AG20443 (cell line): ENCODE measurements at places on chromosomes 7 and 10.

- no peak for DNase-seq
Observed at GRCh38 chr10:92849576-92850090, 1.3 kb downstream of the EXOC6 start.

GRCh38 chr7:85074-85882 is 107.1 kb upstream of the FAM20C start:
- DNase-seq: peak; percentile 53

GRCh38 chr10:79022565-79023230 is 46.1 kb upstream of the ZMIZ1 start:
- peak; percentile 37 for DNase-seq

DNA sequence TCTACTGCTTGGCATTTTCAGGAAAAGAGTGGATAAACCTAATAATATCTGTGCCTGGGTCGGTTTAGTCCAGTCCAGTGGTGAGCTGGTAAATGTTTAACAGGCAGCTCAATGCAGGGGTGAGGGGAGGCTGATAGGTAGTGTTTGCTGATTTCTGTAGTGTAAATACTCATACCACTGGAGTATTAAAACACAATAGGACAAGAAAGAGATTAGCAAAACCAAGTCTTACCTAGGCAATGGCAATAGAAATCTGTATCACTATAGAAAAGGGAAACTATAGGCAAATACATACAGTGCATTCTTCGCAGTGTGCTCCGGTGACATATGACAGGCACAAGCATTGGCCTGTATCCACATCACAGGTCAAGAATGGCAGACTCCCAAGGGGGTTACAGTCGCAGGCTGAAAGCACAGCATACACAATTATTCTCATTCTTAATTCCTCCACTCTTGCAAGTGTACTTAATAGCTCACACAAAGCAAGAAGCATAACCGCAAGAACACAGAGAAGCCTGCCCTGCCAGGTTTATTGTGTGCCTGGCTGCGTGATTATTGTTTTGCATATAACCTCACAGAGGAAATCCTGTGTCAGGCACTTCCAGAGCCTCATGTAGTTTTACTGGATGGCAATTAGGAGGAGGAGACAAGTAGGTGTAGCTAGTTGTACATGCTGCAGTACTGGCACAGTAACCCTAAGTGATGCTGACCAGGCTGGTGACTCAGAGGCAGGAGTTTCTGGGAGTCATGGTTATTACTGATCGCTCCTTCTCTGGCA is 35.0 kb downstream of the LAMB4 start:
- DNase-seq: peak; percentile 82

- DNase-seq: no peak
Observed at GRCh38 chr7:142716596-142716995, 32.7 kb upstream of the PRSS1 start.

DNA sequence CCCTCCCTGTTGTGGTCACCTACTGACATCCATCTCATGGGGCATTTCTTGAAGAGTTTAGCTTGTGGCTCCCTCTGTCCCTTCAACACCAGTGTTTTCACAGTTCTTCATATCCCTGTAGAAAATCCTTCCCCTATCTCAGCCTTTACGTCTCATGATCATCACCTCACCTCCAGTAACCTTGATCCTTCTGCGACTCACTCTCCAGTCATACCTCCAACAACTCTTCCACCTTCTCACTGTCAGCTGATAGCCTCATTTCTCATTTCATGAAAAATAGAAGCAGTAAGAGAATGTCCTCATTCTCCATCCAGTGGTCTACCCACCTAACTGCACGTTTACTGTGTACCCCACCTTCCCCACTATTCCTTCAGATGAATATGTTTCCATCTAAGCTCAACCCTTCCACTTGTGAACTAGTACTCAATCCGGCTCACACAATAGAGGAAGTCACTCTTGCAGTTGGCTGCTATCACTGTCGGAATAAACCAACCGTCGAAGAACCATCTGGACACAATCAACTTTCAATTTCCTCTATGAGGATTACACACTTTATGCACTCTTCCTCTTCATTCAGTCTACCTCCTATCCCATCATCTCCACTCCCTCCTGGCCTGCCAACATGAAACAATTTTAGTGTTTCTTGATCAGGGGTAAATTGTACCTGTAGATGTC is 256.0 kb downstream of the AHR start:
- no peak for DNase-seq

GRCh38 chr7:139853506-139854123 is 24.6 kb downstream of the TBXAS1 start:
- DNase-seq: no peak

GRCh38 chr7:111527545-111527944 is 34.7 kb downstream of the IMMP2L start:
- no peak for DNase-seq

DNA sequence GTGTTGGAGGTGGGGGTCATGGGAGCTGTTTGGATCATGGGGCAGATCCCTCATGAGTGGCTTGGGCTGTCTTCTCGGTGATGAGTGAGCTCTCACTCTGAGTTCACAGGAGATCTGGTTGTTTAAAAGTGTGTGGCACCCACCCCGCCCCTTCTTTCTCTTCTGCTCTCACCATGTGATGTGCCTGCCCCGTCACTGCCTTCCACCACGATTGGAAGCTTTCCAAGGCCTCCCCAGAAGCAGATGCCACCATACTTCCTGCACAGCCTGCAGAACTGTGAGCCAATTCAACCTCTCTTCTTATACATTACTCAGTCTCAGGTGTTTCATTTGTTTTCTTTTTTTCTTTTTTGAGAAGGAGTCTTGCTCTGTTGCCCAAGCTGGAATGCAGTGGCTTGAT is 170.0 kb downstream of the PTPN20 start:
- DNase-seq: no peak

- DNase-seq: no peak
Observed at GRCh38 chr10:72039377-72039776, 49.0 kb downstream of the SPOCK2 start.

- no peak for DNase-seq
Observed at GRCh38 chr10:90859321-90859751, 1.5 kb upstream of the HTR7 start.

DNA sequence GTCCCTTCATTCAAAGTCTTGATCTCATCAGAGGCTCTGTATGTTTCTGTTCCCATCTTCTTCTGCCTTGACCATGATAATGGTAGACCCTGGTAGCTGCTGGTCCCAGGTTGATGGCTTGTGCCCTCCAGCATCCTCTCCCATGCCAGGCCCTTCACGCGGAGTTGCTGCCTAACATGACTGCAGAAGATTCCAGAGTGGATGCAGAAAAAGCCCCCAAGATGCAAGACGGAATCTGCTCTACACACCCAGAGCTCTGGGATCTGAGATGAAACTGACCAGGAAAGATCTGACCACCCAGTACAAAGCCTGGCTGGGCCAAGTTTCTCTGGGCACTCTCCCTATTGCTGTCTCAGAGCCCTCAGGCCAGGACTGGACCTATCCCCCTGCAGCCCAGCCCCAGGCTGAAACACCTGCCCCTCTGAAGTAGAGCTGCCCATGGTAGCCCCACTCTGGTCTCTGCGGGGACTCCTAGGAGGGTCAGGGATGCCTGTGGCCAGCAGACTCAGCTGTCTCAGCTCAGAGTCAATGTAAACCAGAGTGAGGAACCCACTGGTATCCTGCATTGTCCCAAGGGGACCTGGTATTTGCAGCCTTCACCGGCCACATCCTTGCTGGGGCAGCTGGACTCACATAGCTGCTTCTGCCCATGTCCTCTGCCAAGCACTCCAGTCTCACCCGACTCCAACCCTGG is 9.5 kb upstream of the FRMD4A start:
- DNase-seq: no peak

DNA sequence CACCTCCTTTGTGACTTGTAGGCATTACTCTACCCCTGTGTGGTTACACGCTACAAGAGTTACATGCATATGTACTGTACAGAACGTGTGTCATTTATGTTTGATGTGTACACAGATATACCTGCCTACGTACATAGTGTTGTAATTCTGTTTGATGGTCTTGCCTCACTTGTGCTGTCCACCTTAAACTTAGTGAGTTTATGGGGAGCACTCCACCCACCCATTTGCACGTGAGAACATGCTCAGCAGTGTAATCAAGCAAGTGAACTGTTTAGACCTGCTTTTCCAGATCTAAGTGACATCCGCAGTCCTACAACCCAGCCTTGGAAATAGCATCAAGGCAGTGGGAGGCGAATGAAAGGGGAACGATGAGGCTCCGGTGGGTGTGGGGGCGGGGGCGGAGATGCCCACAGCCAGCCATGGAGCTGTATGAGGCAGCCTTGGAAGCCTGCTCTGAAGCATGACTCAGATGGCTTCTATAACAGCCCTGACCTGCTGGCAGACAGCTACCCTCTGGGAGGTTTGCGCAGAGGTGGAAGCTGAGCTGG is 52.1 kb downstream of the SUFU start:
- DNase-seq: peak; percentile 81

GRCh38 chr7:70693686-70694433 is 438.1 kb upstream of the GALNT17 start:
- peak; percentile 82 for DNase-seq

- no peak for DNase-seq
Observed at GRCh38 chr10:23534761-23535160, 95.9 kb downstream of the OTUD1 start.

- no peak for DNase-seq
Observed at GRCh38 chr10:82661701-82662100, 786.7 kb downstream of the NRG3 start.

DNA sequence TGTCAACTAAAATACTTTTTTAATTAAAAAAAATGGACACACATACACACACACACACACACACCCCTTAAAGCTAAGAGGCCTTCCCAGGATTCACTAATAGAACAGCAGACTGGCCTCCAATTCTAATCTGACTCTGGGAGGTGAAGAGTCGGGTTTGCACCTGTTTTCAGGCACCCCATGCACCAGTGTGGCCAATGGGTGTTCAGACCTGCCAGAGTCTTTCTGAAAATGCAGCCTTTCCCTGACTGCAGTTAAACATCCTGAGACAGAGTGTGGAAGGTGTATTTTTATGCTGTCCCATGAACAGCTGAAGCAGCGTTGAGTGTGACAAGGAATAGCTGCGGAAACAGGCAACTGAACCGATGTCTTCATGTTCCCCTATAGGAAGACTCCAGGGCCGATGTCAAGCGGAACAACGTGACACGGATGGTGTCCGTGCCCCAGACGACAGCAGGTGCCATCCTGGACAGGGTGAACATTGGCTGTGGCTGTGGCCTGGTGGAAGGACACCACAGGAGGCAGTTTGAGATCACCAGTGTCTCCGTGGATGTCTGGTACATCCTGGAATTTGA is 74.6 kb upstream of the LYZL2 start:
- DNase-seq: no peak

DNA sequence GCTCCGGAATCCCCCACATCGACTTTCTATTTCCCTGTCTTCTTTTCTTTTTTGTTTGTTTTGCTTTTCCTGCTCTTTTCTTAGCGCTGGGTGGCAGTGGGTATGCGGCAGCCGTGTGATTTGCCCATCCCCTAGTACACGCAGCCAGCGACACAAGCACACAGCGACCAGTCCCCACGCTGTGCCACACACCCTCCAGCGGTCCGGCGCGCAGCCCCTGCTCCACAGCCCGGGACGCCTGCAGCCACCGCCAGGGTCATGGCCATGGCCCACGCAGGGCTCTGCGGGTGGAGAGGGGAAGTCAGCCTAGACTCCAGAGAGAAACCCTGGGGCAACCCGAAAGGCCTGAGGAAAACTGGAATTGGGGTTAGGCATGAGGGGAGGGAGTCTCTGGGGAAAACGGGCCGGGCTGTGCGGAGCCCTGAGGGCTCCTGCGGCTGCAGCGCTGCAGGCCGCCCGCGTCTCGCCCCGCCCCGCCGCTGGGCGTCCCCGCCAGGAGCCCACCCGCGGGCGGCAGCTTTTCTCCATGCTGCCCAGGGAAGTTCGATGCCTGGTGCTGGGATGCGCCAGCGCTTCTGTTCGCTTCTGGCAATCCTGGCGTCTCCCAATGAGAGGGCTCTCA is 2.5 kb downstream of the CHRM2 start:
- peak; percentile 23 for DNase-seq

- no peak for DNase-seq
Observed at GRCh38 chr10:62333135-62333889, 40.9 kb upstream of the ZNF365 start.

DNA sequence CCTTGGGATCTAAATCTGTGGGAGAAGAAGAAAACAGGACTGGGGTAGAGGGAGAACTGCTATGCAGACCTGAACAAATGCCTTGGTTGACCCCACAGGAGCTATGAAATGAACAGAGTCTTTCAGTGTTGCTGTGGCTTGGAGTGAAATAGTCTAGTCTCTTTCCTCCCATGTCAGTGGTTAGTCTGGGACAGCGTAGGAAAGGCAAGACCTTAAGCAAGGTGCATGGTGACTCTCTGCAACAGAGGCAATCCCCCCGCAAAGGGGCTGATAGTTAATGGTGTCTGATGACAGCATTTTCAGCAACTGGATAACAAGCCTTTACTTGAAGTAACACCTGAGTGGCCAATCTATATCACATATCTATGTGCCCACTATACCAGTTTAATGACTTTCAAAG is 62.3 kb downstream of the ARL4A start:
- no peak for DNase-seq

DNA sequence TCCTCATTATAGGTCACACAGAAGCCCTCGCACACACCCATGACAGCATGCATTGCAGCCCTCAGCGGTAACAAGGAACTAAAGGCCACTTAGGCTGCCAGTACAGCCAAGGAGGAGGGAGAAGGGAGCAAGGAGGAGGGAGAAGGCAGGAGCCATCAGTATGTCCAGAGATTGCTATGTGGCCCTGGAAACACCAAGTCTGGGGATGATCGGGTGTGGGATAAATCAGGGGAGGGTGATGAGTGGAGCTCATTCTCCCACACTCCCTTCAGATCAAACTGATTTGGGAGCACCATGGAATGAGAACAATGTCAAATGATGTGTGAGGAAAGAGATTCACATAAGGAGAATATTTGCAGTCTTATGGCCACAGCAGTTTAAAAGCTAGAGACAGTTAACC is 350.9 kb downstream of the TNS3 start:
- DNase-seq: no peak

- no peak for DNase-seq
Observed at GRCh38 chr10:132847856-132848255, 61.9 kb upstream of the NKX6-2 start.

DNA sequence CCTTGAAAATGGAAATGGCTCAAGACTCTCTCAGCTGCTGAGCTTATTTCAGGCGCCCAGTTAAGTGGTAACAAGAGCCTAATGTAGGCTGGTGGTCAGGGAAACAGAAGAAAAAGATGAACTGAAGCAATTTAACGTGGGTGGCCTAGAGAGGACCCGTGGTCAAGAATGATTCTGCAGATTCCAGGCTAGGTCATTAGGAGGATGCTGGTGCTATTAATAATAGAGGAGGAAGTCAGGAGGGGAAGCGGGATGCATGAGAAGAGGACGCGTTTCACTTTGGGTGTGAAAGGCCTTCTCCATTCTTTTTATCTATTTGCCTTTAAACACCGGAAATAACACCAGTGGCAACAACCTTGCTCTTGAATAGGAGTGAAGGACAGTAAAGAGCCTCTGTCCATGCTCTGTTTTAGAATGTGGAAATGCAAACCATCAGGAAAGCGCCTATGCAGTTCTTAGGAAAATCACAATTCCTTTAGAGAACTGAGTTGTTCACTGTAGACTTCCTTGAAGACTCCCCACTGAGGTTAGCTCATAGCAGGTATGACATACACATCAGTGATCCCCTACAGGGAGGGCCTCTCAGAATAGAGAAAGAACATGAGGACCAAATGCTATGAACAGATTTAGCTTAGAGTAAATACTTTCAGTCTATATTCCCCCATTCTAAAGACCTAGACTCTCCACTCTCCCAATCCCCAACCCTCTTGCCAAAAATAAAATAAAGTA is 8.6 kb downstream of the LIPA start:
- no peak for DNase-seq

GRCh38 chr7:12653518-12653917 is 33.9 kb upstream of the ARL4A start:
- no peak for DNase-seq

- DNase-seq: no peak
Observed at GRCh38 chr10:80185578-80186299, 19.6 kb downstream of the ANXA11 start.
